ENCODE measurements at places on chromosomes 13 and 19. TPM values are rescaled to one million over a fixed set of nuclear protein-coding genes. Genes with fewer than 3 reads are reported as not detected.

DNA sequence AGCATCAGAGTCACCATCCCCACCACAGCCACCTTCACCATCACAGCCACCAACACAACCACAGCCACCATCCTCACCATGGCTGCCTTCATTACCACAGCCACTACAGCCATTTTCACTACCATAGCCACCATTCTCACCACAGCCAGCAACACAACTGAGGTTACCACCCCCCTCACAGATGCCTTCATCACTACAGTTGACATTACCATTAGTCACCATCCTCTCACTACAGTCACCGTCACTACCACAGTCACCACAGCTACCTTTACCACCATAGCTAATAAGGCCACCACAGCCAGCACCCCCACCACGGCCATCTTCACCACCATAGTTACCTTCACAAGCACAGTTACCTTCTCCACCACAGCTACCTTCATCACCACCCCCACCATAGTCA lies 269.6 kb downstream of the DNAJC15 start:
- DNase-seq = no peak
- no peaks in the 10 kb centered on the region for H3K36me3 ChIP-seq

DNA sequence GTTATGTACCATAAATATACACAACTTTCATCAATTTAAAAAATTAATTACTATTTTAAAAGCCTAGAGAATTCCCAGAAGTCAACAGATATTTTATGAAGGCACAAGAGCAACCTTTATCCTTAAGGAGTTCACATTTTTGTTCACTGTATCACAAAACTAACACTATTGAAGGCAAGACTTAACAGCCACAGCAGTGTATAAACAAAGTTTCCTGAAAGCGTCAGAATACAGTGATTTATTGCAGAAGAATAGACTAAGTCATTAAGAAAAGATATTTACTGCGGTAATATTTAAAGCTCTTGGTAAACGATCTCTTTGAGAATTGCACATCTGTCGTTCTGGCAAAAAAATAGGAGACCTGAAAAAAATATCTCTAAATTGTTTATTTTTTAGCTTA lies 419.3 kb upstream of the NBEA start:
- no peaks in the 10 kb centered on the region for H3K27me3 ChIP-seq
- no peaks in the 10 kb centered on the region for H3K4me1 ChIP-seq
- H3K27ac ChIP-seq = no peak overlapping the region

NHLRC3 gene
- 15.2 TPM for total RNA-seq

LMTK3 gene
- 3.6 TPM for total RNA-seq

GRCh38 chr13:31192306-31192705 lies 7.5 kb upstream of the B3GLCT start:
- no peaks in the 10 kb centered on the region for H3K36me3 ChIP-seq
- DNase-seq = no peak
- peaks cover 3% of the 10 kb centered on the region for H3K4me1 ChIP-seq
- no peak overlapping the region for H3K27ac ChIP-seq
- H3K4me3 ChIP-seq = no peak overlapping the region
- no peaks in the 10 kb centered on the region for H3K27me3 ChIP-seq

DNA sequence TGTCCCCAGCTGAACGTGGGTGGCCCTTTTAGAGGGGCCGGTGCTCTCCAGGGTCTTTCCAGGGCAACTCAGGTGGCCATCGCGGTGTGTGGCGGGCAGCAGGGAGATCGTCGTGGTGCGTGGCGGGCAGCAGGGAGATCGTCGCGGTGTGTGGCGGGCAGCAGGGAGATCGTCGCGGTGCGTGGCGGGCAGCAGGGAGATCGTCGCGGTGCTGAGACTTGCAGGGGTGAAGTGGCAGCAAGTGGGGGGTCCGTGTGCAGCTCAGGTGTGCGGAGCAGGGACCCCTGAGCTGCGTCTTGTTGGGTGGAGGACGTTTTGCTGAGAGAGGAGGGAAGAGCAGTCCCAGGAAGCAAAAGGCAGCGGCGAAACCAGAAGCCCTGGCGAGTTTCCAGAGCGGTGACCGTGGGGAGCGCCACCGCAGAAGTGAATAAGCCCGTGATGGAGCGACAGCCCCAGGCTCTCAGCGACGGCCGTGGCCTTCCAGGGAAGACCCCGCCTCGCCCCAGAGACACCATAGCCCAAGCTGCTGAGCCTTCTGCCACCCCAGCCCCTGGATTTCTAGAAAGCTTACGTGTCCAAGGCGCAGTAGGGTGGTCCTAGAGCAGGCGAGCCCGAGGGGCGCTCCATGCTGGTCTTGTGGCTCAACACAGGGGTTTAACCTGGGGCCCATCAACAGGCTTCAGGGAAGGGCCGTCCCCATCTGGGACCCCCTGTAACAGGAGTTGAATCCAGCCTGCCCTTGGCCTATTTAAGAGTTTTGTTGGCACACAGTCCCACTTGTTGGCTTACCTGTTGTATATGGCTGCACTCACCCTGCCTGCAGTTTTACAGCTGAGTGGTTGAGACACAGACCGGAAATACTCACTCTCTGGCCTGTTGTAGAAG lies 5.4 kb downstream of the NCLN start:
- H3K27me3 ChIP-seq = no peaks in the 10 kb centered on the region
- peaks cover 18% of the 10 kb centered on the region for H3K36me3 ChIP-seq
- H3K4me3 ChIP-seq = no peak overlapping the region
- H3K4me1 ChIP-seq = peaks cover 31% of the 10 kb centered on the region

ANO8 gene
- 5.8 TPM for total RNA-seq

DNA sequence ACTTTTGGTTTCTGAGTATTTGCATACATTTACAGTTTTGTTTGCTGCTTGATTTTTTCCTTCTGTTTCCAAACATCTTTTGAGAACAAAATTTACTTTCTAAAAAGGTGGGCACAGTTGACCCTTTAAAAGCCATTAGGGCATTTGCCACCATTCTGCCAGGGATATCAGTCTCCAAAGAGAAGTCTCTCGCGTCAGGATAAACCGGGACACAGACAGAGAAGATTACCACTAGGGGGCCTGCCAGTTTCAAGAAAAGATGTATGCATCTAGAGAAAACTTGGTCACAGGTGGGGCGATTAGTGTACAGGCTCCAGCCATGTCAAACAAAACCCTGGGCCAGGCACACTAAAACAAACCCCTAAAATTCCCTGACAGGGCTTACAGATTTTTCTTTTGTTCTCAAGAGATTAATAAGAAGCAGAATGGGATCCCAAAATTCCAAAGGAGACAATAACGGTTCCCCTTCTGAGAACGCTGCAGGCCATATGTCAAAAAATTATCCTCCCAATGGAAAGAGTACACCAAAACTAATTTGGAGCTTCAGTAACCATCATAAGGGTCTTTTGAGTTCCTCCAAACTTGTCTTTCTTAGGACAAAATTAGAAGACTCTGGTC lies 10.7 kb upstream of the PABPC3 start:
- DNase-seq = peak; percentile 15
- peaks cover 5% of the 10 kb centered on the region for H3K27me3 ChIP-seq
- H3K27ac ChIP-seq = no peak overlapping the region
- no peaks in the 10 kb centered on the region for H3K36me3 ChIP-seq

- no peaks in the 10 kb centered on the region for H3K36me3 ChIP-seq
- H3K27ac ChIP-seq = no peak overlapping the region
- no peak for DNase-seq
- H3K4me3 ChIP-seq = no peak overlapping the region
- peaks cover 12% of the 10 kb centered on the region for H3K4me1 ChIP-seq
These were observed 3.3 kb upstream of the SLC39A3 start for GRCh38 chr19:2743099-2743498.

DNA sequence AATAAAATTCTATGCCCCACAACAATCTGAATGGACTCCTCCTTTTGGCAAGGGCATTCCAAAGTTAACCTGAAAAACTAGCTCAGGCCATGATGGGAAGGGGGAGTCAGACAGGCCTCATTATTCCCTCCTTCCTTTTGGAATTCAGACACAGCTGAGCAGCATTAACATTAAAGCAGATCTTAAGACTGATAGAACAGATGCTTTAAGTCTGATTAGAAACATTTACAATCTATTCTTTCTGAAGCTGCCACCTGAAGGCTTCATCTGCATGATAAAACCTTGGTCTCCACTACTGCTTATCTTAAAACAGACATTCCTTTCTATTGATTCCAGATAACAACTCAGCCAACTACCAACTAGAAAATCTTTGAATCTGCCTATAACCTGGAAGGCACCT lies 98.9 kb downstream of the UGGT2 start:
- no peaks in the 10 kb centered on the region for H3K27me3 ChIP-seq
- H3K4me1 ChIP-seq = no peaks in the 10 kb centered on the region
- H3K27ac ChIP-seq = no peak overlapping the region
- H3K36me3 ChIP-seq = no peaks in the 10 kb centered on the region
- no peak for DNase-seq

DNA sequence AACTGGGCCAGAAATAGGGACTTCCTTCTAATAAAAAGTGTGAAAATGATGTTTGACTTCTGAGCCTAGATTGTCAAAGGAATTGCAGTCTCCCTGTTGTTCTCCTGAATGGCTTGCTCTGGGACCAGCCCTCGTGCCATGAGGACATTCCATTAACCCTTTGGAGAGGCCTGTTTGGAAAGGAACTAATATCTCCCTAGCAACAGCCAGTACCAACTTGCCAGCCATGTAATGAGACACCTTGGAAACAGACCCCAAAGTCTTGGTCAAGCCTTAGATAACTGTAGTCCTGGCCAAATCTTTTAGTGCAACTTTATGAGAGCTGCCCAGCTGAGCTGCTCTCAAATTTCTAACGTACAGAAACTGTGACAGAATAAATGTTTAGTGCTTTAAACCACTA lies 8.2 kb upstream of the SIAH3 start:
- no peaks in the 10 kb centered on the region for H3K4me1 ChIP-seq
- H3K27me3 ChIP-seq = no peaks in the 10 kb centered on the region
- H3K4me3 ChIP-seq = no peak overlapping the region

CD320 gene
- 44.9 TPM for total RNA-seq

DNA sequence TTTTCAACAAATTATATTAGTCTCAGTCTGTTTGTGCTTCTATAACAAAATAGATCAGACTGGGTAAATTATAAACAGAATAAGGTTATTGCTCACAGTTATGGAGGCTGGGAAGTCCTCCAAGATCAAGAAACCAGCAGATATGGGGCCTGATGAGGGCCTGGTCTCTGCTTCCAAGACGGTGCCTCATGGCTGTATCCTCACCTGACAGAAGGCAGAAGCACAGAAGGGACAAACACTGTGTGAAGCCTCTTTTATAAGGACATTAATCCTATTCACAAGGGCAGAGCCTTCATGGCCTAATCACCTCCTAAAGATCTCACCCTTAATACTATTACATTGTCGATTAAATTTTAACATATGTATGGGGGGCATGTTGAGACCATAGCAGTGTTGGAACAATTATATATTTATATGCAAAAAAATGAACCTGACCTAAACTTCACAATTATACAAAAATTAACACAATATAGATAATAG lies 12.7 kb downstream of the F10 start:
- no peak for DNase-seq
- no peaks in the 10 kb centered on the region for H3K27me3 ChIP-seq

CABP5 gene
- not detected for total RNA-seq

GRCh38 chr13:48040896-48041295 lies 3.4 kb downstream of the NUDT15 start:
- DNase-seq = no peak
- H3K27ac ChIP-seq = no peak overlapping the region
- no peaks in the 10 kb centered on the region for H3K27me3 ChIP-seq
- H3K4me1 ChIP-seq = peaks cover 47% of the 10 kb centered on the region

DNA sequence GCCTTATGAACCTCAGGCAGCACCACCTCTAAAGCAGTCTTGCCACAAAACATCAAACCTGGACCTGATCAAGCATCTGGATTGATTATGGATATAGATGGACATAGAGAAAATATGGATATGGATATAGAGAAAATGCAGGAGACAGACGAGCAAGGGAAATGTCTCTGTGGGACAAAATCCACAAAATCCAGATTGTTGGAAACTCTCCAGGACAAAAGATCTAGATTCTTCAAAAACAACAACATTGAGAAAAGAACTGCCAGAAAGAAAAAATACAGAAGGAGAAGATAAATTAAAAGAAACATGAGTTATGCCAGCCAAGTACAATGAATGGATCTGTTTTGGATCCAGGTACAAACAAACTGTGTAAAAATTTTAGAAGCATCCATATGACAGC lies 1176.5 kb downstream of the UQCRFS1 start:
- no peak overlapping the region for H3K27ac ChIP-seq
- H3K27me3 ChIP-seq = no peaks in the 10 kb centered on the region
- no peaks in the 10 kb centered on the region for H3K4me1 ChIP-seq

- H3K36me3 ChIP-seq = peaks cover 9% of the 10 kb centered on the region
- no peak for DNase-seq
- no peaks in the 10 kb centered on the region for H3K27me3 ChIP-seq
- no peaks in the 10 kb centered on the region for H3K4me1 ChIP-seq
- no peak overlapping the region for H3K27ac ChIP-seq
These were observed 125.4 kb upstream of the USP29 start for GRCh38 chr19:56994251-56995017.

DNA sequence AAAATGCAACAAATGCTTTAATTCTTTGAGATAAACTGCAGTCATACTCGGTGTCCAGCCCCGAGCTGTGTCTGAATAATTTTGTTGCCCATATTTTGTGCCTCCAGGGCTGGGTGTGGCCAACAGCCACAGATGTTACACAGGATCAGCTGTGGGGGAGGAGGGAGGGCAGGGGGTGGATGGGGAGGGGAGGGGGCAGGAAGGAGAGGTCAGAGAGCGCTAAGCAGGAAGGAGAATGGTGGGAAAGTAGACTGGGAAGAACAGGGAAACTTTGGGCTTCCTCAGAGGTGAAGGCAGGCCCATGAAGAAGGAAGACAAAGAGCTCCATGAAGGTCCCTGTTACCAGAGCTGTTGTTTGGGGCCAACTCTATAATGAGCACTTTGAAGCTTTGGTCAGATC lies 295.8 kb downstream of the COG6 start:
- H3K27ac ChIP-seq = no peak overlapping the region
- no peak overlapping the region for H3K4me3 ChIP-seq
- peaks cover 31% of the 10 kb centered on the region for H3K4me1 ChIP-seq
- no peaks in the 10 kb centered on the region for H3K36me3 ChIP-seq

GRCh38 chr13:25179832-25180774 lies 8.0 kb upstream of the AMER2 start:
- H3K36me3 ChIP-seq = no peaks in the 10 kb centered on the region
- no peak overlapping the region for H3K4me3 ChIP-seq
- H3K4me1 ChIP-seq = no peaks in the 10 kb centered on the region

DNA sequence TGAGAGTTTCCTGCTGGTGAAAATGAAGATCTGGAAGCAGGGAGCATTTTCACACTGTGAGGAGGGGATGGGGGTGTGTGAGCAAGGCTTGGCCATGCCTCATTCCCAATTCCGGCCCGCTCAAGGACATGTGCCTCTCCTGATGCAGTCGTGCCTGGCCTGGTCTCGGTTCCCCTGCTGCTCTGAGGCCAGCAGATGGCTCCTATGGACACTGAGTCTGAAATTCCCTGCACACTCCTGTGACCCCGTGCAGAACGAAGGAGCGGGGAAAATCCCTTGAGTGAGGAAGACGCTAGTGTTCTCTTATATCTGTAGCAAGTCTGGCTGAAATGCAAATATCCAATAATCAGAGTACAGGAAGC lies 363 bp upstream of the ZNF763 start:
- no peak for DNase-seq
- peaks cover 20% of the 10 kb centered on the region for H3K4me1 ChIP-seq
- peak overlapping the region; percentile 79 for H3K27ac ChIP-seq
- H3K27me3 ChIP-seq = no peaks in the 10 kb centered on the region

PLIN5 gene
- 0.31 TPM for total RNA-seq

MCEMP1 gene
- not detected for total RNA-seq

- H3K4me1 ChIP-seq = peaks cover 42% of the 10 kb centered on the region
- H3K27ac ChIP-seq = peak overlapping the region; percentile 92
- H3K27me3 ChIP-seq = no peaks in the 10 kb centered on the region
These were observed 50.4 kb downstream of the MYO9B start for GRCh38 chr19:17125728-17126677.

GRCh38 chr13:27425158-27425917 lies 919 bp downstream of the GTF3A start:
- H3K36me3 ChIP-seq = peaks cover 37% of the 10 kb centered on the region
- H3K4me3 ChIP-seq = peak overlapping the region; percentile 85
- peaks cover 35% of the 10 kb centered on the region for H3K4me1 ChIP-seq
- no peaks in the 10 kb centered on the region for H3K27me3 ChIP-seq
- peak overlapping the region; percentile 95 for H3K27ac ChIP-seq

All from activated CD4-positive, alpha-beta memory T cell treated with anti-CD3 and anti-CD28 coated beads for 36 hours (primary cell).